ENCODE measurements at places on chromosomes 5 and 9.

- no peak for DNase-seq
Measured at GRCh38 chr5:14364576-14365472, 216.8 kb upstream of the OTULINL start.

- DNase-seq = no peak
Measured at GRCh38 chr5:150052956-150053712, 33.2 kb downstream of the CSF1R start.

GRCh38 chr5:112097768-112098167, 321.3 kb downstream of the EPB41L4A start:
- DNase-seq = no peak

GRCh38 chr5:59744531-59744992, 149.0 kb downstream of the PDE4D start:
- DNase-seq = no peak

DNA sequence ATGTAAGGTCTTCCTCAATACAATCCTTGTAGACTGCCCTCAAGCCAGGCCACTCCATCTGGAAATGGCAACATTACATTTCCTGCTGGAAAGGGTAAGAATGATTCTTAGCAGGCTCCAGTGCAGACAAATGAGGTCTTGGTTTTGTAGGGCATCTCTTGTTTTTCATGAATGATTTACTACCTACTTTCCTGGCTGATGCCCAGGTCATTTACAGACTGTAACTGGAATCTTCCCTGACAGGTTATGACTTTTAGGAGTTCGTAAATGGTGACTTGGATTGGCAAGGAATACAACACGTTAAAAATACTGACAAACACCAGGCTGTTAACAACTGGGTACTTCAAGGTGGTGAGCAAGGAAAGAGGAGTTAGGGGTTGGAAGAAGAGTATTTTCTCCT, 510.5 kb upstream of the TNC start:
- no peak for DNase-seq

DNA sequence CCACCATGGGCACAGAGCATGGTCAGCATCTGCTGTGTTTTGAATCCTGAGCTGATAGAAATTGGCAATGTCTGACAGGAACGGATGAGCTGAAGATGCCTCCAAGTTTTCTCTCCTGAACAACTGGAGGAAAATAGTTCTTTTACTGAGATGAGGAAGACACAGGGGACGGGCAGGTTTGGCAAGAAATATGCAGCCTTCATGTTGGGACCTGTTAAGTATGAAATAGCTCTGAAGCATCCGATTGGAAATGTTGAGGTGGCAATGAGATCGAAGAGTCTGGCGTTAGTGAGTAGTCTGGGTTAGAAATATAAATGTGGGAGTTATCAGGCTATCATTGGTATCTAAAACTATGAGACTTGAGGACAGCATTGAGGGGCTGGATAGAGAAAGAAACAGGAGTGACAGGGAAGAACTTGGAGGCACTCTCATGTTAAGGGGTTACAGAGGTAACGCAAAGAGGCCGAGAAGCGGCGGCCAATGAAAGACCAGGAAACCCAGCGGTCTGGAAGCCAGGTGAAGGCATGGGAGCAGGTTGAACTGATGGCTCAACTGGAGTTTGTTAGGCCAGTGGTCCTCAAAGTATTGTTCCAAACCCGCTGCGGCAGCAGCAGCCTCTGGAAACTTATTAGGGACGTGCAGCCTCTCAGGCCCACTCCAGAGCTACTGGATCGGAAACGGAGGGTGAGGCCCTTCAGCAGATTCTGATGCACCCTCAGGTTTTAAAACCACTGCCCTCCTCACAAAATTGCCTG, 1.0 kb upstream of the MAMDC2 start:
- no peak for DNase-seq

- no peak for DNase-seq
Measured at GRCh38 chr5:123855609-123856008, 343.6 kb downstream of the CSNK1G3 start.

DNA sequence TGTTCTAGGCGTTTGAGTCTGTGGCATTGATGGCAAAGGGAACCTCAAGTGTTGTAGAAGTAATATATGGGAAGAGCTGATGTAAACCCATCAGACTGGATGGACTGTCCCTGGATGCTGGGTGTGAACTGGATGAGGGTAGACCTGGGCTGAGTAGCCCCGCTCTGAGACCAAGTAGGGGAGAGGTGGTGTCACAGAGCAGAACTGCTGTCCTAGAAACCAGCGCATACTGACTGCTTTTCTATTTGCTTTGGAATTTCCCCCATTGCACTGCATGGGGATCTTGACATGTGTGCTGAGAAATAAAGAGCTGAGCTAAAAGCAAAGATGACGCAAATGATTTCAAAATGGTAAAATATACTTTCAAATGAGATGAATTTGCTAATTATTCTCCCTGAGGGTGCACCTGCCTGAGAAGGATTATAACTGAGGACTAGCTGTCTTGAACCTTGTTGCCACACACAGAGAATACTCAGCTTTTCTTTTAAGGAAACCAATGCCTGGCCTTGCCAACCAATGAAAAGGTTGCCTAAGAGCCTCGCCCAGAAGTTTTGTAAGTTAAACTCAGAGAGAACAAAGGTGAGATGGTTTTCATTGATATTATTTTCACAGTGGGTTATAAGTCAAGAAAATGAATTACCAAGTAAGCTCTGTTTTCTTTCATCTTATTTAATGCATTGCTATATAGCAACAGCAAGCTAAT, 44.8 kb downstream of the NIM1K start:
- no peak for DNase-seq

DNA sequence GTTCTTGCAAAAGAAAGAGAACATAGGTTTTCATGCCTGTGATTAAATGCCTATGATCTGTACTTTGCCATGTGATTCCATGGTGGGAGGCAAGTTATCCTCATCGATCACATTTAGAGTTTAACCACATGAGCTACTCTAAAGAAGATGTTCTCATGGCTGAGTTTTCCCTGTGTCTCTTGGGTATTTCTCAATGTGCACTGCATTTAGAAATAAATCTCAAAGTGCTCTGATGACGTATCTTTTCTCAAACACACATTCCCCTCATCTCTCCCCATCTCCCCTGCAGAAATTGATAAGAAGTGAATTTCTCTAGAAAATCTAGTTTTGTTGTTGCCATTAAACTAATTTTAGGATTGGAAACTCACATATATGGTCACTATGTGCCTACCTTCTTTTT, 282.2 kb downstream of the SEMA5A start:
- no peak for DNase-seq
